ENCODE measurements at places on chromosomes 3 and 15.

- no peak for DNase-seq
These were observed 63.4 kb downstream of the CACNA2D3 start for GRCh38 chr3:54185740-54186139.

- DNase-seq: peak; percentile 45
These were observed 30.4 kb downstream of the ZNF662 start for GRCh38 chr3:42936157-42936981.

DNA sequence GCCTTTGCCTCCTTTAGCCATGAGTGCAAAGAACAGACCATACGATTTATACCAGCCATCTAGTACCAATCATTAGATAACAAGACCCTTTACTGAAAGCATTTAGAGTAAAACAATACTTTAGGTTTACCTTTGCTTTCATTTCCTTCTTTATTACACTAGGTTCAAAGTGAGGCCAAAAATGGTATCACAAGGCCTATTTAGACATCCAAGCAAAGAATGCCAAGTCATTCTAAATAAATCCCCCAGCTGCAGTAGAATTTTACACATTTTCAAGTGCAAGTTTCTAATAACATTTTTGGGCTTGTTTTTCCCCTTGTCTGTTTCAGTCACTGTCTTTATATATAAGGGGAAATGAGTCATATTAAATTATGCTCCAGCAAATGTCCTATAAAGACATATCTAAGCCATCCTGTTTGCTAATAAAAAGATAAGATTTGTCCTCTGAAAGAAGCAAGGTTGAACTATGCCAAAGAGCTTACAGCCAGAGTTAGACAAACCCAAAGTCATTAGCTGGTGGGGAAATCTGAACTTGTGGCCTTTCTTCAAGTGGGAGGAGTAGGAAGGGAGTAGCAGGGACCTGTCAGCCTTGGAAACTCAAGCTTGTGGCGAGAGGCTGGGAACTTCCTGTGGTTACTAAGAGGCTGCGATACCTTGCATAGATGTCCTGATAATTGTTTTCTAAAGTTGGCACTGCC is 232.7 kb downstream of the MECOM start:
- DNase-seq: peak; percentile 70

DNA sequence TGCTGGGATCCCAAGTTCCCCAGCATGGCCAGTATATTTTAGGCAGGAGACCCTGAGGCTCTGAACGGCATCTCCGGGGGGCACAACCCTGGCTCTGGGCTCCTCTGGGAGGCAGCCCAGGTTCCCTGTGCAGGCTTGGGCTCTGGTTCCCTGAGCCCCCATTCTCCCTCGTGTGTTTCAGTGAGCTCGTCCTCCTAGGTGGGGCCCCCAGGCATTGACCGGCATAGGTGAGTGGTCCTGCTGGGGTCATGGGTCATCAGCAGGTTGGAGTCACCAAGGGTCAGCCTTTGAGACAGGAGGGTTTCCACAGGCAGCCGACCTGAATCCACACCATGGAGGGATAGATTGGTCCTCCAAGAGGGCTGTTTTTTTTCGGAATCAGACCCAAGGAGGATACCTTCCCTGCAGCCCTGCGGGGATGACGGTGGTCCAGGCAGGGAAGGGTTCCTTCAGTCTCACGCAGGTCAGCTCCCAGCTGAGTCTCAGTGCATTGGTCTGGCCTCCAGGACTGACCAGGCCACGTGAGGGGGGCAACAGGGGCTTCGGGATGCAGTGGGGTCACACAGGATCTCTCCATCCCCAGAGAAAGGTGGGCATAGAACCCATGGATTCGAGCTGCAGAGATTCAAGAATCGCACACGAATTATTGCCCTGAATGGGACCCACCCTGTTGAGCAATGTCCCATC is 226.0 kb downstream of the SNRPN start:
- DNase-seq: no peak

GRCh38 chr15:66633041-66633937 is 67.5 kb upstream of the LCTL start:
- no peak for DNase-seq

GRCh38 chr3:176172492-176172891 is 1024.8 kb downstream of the TBL1XR1 start:
- no peak for DNase-seq

- no peak for DNase-seq
These were observed 67.7 kb downstream of the CYP19A1 start for GRCh38 chr15:51270706-51271105.

DNA sequence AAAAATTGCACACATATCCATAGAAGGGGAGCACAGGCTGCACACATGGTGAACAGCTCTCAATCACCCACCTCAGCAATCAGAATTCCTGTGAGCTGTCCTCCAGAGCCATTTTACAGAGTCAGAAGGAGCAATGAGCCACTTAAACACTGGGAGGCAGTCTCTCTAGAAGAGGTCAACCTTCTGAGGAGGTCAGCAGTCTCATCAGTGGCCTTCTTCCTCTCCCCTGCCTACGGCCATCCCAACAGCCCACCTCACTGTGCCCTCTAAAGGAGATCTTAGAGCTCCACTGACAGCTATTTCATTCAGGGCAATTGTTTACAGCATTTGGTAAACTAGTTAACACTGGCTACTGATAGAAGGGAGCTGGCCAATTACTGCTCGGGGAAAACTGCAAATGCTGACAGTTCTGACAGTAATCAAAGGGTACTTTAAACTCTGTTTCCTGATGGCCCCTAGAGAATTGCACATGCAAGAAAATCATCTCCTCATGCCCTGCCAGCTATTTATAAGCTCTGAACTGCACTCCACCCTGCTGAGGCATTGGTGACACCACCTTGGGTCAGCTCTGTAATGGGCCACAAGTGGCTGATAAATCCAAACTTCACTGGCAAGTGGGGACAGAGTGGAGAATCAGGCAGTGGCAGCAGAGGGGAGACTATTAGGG is 42.1 kb upstream of the TSPAN3 start:
- DNase-seq: no peak

- peak; percentile 62 for DNase-seq
These were observed 11.7 kb downstream of the MRPS22 start for GRCh38 chr3:139355476-139355875.

DNA sequence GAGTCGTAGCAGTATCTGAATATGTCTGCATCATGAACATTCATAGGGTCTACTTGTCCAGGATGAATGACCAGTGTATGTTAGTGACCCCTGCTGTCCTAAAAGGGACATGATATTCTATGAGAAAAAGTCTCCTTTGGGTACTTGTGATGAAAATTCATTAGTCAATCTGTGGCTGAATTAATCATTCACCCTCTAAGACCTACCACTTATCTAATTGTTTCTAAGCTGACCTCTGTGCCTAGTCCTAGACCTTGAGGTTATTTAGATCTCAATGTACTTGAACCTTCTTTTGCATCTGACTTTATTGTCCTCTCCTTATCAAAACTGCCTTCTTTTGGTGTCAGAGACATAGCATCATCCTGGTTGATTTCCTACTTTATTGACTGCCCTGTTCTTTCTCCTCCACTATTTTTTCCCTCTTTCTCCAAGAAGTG is 799.3 kb downstream of the DIPK2A start:
- peak; percentile 80 for DNase-seq

- no peak for DNase-seq
These were observed 269.4 kb upstream of the RGMA start for GRCh38 chr15:93358166-93359059.

DNA sequence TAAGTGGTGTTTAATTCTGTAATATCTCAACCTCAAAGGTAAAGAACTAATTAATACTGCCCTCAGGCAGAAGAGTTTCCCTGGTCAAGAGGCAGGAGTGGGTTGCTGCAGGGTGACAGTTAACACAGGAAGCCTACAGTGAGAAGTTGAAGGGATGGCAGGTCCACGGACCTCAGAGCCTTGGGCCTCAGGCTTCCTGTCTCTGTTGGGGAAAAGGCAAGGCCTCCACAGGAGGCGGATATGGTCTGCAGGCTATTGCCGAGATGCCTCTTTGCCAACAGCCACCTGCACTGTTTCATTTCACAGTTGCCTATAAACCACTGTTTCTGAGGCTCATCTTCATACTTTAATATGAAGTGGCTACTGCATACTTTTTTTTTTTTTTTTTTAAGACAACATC is 33.3 kb upstream of the RPN1 start:
- DNase-seq: no peak

DNA sequence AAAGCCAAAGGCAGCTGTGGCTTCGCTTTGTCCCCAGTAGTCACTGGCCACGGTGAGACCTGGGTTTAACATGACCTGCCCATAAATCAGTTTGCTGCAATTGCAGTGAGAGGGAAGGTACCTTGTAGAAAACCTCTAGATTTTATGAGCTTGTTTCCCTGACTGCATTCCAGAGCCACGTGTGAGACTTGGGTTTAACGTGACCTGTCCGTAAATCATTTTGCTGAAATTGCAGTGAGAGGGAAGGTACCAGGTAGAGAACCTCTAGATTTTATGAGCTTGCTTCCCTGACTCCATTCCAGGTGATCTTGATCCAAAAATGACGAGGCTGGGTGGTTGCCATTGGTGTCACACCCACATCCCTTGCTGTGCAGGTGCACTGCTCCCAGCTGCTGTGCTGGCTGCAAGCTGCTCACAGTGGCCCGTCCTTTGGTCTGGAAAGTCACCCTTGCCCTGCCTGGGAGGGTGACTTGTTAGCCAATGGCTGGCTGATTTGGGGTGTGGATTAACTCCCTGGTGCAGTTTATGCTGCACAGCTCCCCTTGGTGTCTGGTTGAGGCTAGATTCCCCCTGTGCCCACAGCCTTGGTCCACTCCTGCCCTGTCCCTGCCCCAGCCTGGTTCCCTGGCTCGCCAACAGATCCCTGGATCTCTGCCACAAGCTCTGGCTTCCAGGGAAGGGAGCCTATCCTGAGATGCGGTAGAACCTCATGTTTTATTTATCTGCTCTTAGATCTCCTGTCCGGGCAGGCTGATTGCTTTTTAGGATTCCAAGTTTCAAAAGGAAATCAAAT is 192.7 kb upstream of the CTDSPL start:
- no peak for DNase-seq

- no peak for DNase-seq
These were observed 362.1 kb downstream of the EPHB1 start for GRCh38 chr3:135157045-135157740.

DNA sequence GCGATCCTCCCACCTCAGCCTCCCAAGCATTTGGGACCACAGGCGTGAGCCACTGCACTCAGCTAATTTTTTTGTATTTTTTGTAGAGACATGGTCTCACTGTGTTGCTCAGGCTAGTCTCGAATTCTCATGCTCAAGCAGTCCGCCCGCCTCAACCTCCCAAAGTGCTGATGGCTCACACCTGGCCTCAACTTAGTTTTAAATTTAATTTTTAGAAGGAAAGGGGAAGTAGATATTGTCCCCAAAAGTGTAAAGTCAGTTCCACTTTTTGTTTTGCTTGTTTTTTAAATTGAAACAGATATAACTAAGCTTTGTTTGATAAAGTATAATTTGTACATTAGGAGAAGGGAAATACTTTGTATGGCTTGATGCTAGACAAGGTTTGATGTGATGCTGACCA is 31.3 kb upstream of the NFKBIZ start:
- no peak for DNase-seq

DNA sequence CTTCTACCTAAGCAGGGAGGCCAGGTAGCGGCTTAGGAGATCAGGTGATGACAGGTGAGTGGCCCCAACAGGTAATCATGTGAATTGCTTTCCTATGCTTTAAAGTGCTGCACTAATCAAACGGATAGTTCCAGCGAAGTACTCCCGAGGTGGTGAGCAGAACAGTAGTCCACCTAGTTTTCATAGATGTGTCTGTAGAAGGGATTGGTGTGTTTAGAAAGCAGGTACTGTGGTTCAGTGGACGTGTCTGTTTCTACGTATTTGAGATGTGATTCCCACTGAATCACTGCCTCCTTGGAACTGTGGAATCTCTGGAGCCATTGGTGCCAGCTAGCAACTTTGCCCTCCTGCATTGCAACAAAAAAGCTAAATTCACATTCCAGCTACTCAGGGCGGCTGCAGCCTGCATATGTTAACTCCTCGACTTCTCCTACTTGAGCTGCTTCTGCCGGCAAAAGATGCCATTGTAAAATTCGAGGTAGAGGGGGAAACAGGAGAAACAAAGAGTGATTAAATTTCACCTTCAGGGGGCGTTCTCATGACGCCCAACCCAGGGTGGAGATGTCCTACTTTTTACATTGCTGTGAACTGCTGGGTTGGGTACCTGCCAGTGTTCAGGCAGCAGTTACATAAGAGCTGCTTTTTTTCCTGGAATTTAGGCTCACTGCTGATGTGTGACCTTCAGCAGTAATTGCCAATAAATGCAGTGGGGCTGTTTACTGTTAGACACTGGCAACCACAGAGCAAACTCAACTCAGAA is 227.3 kb downstream of the ITPR1 start:
- DNase-seq: peak; percentile 64

GRCh38 chr15:69074843-69075224 is 60.3 kb downstream of the NOX5 start:
- peak; percentile 25 for DNase-seq

GRCh38 chr15:73756390-73756789 is 3.2 kb upstream of the INSYN1 start:
- DNase-seq: no peak

- no peak for DNase-seq
These were observed 47.0 kb downstream of the STARD5 start for GRCh38 chr15:81276967-81277366.
